HFFc6 (cell line): ENCODE measurements at places on chromosomes 5 and 9. TPM values are rescaled to one million over a fixed set of nuclear protein-coding genes. Genes with fewer than 3 reads are reported as not detected.

Gene TYRP1
- total RNA-seq = not detected in 3 replicates

DNA sequence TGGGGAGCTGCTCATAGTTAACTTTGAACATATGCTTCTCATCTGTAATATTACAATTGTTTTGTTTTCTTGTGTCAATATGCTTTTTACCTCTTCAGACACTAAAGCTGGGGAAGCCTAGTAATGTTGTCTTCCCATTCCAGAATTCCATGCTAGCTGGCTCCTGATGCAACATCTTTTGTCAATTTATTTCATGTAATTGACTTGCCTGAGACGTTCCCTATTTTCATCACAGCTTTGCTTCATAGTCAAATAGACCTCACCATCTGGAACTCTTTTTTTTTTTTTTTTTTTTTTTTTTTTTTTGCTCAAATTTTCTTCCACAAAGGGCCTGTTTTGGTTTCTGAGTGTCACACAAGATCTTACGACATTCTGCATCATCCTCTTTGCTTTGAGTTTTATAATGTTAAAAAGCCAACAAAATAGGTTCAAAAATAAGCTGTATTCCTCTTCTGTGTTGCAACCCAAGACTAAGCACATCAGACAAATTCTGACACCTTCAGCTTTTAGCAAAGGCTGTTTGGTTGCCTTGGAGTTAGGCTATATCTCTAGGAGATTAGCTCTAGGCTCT lies 235.2 kb downstream of the NR3C1 start:
- no peaks in the 10 kb centered on the region for H3K36me3 ChIP-seq
- H3K27ac ChIP-seq = no peak overlapping the region
- peaks cover 5% of the 10 kb centered on the region; the same call in 1 of the 2 replicates for H3K27me3 ChIP-seq
- H3K4me3 ChIP-seq = no peak overlapping the region
- H3K4me1 ChIP-seq = peaks cover 18% of the 10 kb centered on the region

- peak; percentile 96 for DNase-seq
- peaks cover 86% of the 10 kb centered on the region for H3K4me1 ChIP-seq
- peaks cover 2% of the 10 kb centered on the region; the same call in 1 of the 2 replicates for H3K27me3 ChIP-seq
- peak overlapping the region; percentile 86 for H3K4me3 ChIP-seq
- peak overlapping the region; percentile 100 for H3K27ac ChIP-seq
- H3K36me3 ChIP-seq = peaks cover 69% of the 10 kb centered on the region
Measured at GRCh38 chr9:95018099-95018936, 291.8 kb downstream of the AOPEP start.

DNA sequence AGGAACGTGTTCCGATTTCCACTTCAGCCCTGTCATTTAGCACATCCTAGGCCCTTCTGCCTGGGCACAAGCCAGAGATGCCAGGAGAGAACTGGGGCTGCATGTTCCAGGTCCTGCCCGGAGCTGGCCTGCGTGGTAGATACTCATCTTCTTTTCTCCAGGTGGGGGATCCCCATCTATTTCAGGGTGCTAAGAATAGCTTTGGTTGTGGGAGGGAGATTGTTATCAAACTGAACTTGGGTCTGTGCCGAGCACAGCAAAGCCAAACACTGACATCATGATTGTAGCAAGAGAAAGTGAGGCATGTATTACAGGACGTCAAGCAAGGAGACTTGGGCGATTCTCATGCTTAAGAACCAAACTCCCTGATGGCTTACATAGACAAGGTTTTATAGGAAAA lies 18.2 kb downstream of the C9orf153 start:
- H3K4me1 ChIP-seq = no peaks in the 10 kb centered on the region
- DNase-seq = no peak
- H3K4me3 ChIP-seq = no peak overlapping the region
- H3K27me3 ChIP-seq = no peaks in the 10 kb centered on the region
- H3K36me3 ChIP-seq = no peaks in the 10 kb centered on the region

- H3K27me3 ChIP-seq = peaks cover 5% of the 10 kb centered on the region
- H3K27ac ChIP-seq = peak overlapping the region; percentile 8; the same call in 1 of the 2 replicates
- H3K4me1 ChIP-seq = peaks cover 82% of the 10 kb centered on the region
- no peaks in the 10 kb centered on the region for H3K36me3 ChIP-seq
Measured at GRCh38 chr9:115211413-115212124, 93.6 kb upstream of the TNC start.
